ENCODE measurements at places on chromosomes 5 and 9. TPM values are rescaled to one million over a fixed set of nuclear protein-coding genes. Genes with fewer than 3 reads are reported as not detected.

Gene TUSC1
- 12.2 TPM for total RNA-seq

DNA sequence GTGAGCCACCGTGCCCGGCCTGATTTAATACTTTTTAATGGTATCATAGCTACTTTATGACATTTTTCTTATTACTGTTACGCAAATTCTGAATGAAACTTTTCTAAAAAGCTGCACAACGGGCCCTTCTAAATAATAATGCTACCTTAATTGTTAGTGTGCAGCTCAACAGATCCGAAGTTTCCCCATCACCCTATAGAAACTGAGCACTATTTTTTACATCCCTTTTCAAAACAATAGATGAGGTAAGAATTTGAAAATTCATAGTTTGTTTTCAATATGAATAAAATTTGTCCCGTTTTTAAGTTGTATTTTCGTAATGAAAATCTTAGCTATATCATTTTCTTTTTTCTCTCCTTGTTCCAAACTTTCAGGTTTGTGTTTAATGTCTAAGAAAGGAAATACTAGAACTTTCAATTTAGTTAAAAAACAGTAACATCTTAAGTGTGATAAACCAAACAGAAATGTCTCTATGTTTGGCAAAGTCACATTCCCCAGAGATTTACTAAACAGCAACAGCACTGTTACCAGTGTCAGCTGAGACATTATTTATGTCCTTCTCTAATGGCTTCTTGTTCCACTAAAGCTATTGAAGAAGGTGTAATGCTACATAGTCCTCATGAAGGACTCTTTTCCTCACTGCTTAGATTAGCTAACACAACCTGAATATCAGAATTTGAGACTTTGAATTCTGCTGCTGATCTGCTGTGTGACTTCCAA lies 22.9 kb downstream of the KIF2A start:
- DNase-seq, result no peak

DNA sequence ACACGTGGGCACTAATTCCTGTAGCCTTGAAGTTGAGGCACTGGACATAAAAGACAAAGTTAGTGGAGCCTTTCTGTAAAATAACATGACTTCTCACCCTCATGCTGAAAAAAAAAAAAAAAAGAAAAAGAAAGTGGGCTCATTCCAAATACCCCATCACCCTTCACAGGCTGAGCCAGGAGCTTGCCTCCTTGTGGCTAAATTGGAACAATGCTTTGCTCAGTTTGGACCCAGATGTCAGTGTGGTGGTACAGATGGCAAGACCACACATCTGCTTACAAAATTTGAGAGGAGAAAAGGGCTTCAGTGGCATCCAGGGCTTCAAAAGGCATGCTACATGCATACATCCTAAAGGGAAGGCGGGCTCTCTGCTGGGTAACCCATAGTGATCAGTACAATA lies 342.8 kb downstream of the EBF1 start:
- peak; percentile 58 for DNase-seq

Gene LCN12
- 3.8 TPM for total RNA-seq

GRCh38 chr9:135906291-135907005 lies 898 bp downstream of the CAMSAP1 start:
- DNase-seq, result peak; percentile 70

Gene PTGES
- total RNA-seq, result 0.19 TPM

DNA sequence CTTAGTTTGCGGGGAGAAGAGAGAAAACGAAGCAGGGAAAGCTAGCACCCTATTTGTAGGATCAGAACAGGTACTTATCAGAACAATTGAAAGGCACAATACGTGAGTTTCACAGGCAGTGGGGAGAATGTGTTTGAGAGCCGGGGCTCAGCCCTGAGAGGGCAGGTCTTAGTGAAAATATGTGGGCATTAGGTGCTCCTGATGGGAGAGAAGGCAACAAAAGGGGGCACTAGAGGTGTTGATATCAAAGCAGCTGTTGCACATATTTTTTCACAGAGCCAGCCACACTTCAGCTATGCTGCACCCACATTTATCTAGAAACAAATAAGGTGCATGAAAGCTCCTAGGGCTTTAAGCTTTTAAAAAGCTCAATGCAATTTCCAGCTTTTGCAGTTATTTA lies 99.7 kb upstream of the MAN2A1 start:
- peak; percentile 72 for DNase-seq

GRCh38 chr9:88628114-88628513 lies 93.1 kb downstream of the NXNL2 start:
- DNase-seq, result no peak

GRCh38 chr5:98454407-98454806 lies 319.1 kb upstream of the RGMB start:
- no peak for DNase-seq

- DNase-seq, result no peak
These were observed 303.1 kb downstream of the MLLT3 start for GRCh38 chr9:20319241-20319640.

DNA sequence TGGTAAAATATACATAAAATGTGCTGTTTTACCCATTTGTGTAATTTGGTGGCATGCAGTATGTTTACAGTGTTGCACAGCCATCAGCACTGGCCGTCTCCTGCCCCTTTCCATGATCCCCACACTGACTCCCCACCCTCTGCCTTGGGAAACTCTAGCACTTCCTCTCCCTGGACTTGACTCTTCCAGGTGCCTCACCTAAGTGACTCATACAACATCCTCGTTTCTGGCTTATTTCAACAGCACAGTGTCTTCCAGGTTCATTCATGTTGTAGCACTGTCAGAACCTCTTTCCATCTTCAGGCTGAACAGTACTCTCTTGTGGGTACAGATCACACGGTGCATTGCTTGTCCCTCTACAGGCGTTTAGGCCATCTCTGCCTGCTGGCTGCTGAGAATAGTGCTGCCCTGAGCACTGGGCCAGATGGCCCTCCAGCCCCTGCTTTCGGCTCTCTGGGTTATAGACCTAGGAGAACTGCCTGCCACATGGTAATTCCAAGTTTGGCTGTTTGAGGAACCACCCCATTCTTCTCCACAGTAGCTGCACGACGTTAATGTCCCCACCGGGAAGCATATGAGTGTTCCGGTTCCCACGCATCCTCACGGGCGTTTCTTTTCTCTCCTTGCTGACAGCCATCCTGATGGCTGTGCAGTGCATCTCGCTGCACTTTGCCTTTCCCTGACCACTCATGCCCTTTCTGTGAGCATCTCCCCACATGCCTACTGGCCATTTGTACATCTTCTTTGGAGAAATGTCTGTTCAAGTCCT lies 211.8 kb downstream of the FANCC start:
- no peak for DNase-seq

- no peak for DNase-seq
These were observed 357.8 kb upstream of the RGMB start for GRCh38 chr5:98415663-98416062.

Gene OR1Q1
- total RNA-seq, result not detected

DNA sequence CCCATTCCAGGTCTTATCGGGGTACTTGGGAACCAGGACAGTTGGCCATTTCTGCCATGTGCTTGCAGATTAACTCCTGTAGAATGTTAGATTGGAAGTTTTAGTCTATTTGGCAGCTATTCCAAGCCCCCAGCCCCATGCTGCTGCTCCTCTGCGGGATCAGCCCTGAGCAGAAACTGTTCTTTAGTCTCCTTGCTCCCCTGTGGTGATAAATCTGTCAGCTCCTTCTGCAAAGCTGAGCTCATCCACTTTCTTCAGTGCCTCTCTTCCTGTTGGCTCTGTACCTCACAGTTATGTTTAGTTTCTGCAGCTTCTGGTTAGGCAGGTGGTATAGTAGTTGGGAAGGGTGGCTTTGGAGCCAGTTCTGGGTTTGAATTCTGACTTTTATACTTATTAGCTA lies 170.4 kb downstream of the GRIA1 start:
- DNase-seq, result peak; percentile 75
